ENCODE measurements at places on chromosomes 4 and X.

GRCh38 chr4:57117491-57117890 lies 7.3 kb upstream of the IGFBP7 start:
- ATAC-seq, result no peak

DNA sequence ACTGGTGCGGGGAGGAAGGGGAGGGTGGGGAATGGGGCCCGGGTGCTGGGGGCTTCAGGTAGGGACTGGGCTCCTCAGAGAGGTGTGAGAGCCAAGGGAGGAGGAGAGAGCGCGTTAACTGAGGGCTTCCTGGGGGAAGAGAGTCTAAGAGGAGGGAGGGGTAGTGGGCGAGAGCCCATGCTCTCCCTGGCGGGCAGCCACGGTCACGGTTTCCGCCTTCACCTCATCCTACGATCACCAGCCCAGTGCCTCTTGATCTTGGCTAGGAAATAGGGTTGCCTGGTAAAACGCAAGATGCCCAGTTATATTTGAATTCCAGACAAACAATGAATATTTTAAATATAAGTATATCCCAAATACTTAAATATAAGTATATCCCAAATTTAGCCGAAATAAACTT lies 60.8 kb upstream of the GRPEL1 start:
- no peak for ATAC-seq

GRCh38 chr4:165656829-165657490 lies 216.1 kb upstream of the TLL1 start:
- ATAC-seq, result no peak

- ATAC-seq, result no peak
Observed at GRCh38 chr4:14910411-14910810, 91.9 kb upstream of the CPEB2 start.

DNA sequence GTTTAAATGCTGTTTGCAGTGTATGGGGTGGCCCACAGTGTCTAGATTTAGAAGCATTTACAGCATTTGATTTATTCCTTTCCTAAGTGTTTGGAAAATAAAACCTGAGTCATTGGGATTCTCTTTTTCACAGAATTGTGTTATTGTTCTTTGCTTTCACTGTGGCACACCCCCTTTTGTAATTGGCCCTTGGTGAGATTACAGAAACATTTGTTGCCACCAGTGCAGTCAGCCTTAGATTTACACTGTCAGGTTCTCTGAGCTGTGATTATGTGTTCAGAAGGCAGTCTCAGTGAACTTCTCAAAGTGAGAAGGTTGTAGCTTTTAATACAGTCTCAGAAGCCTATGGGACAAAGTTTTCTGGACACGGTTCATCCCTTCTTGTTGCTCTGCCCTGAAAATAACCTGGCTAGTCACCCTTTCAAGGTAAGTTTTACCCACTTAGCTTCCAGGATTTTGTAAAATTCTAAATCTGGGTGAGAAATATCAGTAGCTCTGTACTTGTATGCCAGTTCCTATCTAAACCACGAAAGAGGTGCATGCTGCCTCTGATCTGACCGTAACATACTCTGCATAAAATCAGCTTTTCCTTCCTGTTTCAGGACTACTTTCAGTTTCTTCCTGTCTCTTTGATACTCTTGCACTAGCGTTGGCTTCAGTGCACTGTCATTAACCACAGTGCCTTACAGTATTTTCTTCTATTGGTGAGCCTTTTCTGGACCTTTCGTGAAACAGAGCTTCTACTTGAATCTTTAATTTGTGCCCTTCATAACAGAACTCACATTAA lies 12.6 kb downstream of the RUFY3 start:
- ATAC-seq, result peak; percentile 84

DNA sequence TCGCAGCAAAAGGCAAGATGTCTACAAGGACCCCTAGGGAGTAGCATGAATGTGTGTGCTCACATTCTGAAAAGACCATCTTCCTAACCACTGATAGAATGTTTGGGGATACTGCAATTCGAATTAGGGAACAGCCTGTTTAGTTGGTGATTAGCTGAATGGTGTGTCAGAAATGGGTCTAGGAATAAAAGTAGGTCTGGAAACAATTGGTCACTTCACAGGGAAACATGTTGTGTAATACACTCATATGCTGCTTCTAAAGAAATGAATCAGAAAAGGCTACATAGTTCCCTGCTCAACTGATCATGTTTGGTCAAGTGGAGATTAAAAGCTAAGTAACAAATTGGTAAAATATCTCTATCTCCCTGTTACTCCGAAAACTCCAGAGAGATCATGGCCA lies 2362.4 kb upstream of the TENM3 start:
- no peak for ATAC-seq

- no peak for ATAC-seq
Observed at GRCh38 chrX:139020801-139021200, 309.3 kb upstream of the FGF13 start.

DNA sequence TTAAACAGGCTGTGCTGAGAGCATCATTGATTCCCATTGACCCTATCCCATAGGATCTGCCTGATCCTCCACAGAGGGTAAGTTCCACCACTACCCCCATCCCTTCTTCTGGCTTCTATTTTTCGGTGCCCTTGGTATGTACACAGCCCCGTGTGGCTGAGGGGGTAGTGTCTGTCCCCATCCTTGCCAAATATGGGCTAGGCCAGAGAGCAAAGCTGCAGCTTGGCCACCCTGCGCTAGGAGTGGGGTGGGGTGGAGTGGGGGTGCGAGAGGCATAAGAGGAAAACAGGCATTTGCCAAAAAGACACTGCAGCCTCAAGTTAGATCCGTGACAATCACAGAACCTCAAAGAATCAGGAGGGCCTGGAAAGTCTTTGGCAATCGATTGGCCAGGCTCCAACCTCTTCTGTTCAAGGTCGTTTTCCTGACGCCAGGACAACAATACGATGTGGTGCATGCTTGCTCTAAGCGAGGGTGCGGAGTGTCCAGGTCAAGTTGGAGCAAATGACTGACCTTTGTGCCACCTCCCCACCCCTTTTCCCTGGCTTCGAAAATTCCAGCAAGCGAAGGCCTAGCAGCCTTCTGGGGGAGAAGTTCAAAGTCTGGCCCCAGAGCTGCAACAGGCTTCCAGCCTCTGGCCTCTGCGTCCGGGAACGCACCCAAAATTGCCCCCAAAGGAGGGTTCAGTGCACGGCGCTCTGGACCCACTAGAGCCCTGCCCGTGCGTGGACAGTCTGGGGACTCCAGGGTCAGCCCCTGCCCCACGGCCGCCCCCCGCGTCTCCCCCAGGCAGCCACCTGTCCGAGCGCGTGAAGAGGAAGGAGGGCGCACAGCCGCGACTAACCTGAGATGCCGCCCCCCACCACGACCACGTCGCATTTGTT lies 598 bp downstream of the MAOB start:
- no peak for ATAC-seq

DNA sequence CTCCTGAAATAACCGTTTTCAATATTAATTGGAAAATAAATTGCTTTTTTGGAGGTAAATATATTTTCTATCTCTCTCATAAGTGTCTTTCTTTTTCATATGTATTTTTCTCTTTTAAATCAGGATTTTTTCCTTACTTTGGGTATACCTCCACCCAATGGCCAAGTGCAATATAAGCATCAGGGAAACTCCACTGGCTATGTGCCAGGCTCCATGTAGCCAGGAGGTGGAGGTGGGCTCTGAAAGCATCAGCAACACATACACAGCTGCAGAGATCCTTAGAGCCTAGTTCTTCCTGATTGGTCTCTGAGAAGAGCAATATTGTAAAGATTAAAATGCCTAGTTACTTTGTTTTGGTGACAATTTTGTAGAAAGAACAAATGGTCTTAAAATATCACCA lies 3.4 kb downstream of the GABRA2 start:
- ATAC-seq, result no peak

- peak; percentile 96 for ATAC-seq
Observed at GRCh38 chr4:139740531-139741041, 75.0 kb downstream of the MGST2 start.

DNA sequence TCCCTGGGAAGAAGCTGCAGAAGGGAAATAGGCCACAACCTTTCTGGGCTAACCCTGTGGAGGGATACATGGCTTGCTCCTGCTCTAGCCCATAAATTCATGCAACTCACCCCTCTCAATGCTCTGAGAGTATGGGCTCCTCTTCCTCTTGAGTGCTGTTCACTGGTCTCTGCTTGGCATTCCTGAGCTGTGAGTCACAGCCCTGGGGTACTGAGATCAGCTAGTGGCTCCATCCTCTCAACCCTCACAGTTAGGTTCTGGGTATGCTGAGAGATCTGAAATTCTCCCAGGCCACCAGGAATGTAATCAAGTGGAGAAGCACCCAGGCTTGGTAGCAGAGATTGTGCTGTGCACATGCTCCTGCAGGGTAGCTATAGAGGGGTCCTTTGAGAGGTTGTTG lies 60.6 kb upstream of the SPANXN2 start:
- ATAC-seq, result no peak

- ATAC-seq, result no peak
Observed at GRCh38 chr4:142728233-142728632, 117.9 kb downstream of the INPP4B start.

GRCh38 chr4:127975121-127975770 lies 10.0 kb downstream of the ABHD18 start:
- ATAC-seq, result no peak

GRCh38 chr4:139202991-139203390 lies 26.0 kb upstream of the ELF2 start:
- ATAC-seq, result no peak

DNA sequence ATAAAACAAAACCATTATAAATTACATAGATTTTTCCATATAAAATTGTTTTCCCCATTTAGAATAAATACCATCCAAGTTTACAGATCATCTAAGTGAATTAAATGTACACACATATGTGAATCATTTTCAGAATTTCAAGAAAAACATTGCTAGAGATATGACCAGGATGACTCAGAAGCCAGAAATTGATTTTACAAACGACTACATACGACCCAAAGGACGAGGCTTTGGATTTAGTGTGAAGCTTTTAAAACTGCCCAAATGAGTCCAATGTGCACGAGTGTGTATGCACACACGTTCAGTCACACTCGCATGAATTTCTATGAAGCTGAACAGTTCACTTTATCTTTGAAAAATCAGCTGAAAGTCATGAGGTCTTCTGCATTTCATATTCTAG lies 37.9 kb downstream of the MFAP3L start:
- peak; percentile 54 for ATAC-seq

DNA sequence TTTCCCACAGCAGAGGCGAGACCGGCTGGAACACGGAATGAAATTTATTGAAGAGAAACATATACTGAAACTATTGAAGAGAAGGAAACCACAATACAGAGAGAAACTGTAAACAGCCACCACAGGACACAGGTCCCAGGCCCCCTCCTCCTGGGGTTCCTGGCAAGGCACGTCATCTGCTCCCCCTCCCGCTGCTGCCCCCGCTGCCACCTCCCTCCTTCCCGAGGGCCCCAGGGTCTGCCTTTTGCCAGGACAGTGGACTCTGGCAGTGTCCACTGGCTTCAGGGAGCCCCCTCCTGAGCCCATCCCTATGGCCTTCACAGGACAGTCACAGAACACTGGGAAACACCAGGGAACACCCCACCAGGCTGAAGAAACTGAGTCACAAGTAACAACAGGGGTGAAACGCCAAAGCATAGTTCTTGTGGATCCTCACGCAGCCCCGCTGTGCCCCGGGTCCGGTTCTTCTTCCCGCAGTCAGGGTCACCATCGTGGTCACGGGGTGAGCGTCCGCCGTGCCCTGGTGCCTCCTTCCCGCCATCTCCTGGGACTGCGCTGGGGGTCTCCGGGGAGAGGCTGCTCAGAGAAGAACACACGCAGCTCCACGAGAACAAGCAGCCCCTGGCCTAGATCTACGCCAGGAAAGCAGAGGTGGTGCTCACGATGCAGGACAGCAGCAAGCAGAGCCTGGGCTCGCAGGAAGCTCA lies 5.4 kb downstream of the PNMA6E start:
- no peak for ATAC-seq
